ENCODE measurements at places on chromosomes 12 and 14. TPM values are rescaled to one million over a fixed set of nuclear protein-coding genes. Genes with fewer than 3 reads are reported as not detected.
A peak's percentile ranks its signal among the peaks of the same experiment; 100 is the strongest.

PLXNC1 gene
- total RNA-seq: 0.67 TPM

GRCh38 chr14:91891101-91891500 lies 23.8 kb upstream of the TC2N start:
- no peak for DNase-seq
- H3K36me3 ChIP-seq: peaks cover 43% of the 10 kb centered on the region
- H3K27ac ChIP-seq: peak overlapping the region; percentile 93
- no peak overlapping the region for H3K4me3 ChIP-seq
- H3K4me1 ChIP-seq: peaks cover 74% of the 10 kb centered on the region
- no peaks in the 10 kb centered on the region for H3K27me3 ChIP-seq

DNA sequence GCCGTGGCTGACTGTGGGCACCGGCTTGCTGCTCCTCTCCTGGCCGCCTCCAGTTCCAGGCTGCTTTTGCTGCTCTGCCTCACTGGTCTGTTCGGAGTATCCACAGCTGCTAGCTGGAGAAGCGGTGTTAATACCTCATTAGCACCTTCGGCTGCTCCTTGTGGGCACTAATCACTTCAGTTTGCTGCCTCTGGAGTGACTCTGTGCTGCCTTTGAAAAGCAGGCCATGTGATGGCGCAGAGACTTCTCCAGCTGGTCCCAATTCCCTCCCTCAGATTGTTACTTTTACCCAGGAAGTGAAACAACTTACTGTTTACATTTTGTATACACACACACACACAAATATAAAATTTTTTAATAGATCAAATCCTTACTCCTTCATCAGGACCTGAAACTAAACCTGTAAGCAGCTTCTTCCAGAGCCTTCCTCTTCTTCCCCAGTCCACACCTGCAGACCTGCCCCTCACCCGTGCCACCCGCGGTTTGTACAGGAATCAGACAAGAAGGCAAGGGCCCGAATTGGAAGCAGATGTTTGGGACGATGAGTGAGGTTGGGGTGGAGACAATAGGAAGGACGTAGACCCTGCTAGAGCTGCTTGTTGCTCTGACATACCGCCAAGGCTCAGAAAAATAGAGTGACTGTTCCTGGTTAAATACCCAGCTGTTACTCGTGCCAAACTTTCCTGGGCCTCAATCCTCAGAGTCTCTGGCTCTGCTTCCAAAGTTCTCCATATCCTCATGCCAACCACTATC lies 41.5 kb upstream of the LTBP2 start:
- H3K27me3 ChIP-seq: no peaks in the 10 kb centered on the region
- H3K27ac ChIP-seq: no peak overlapping the region
- H3K4me3 ChIP-seq: no peak overlapping the region
- peaks cover 61% of the 10 kb centered on the region for H3K4me1 ChIP-seq
- DNase-seq: no peak

STYK1 gene
- 0.31 TPM for total RNA-seq

GRCh38 chr12:8678661-8679111 lies 16.1 kb upstream of the MFAP5 start:
- H3K4me1 ChIP-seq: peaks cover 45% of the 10 kb centered on the region
- H3K4me3 ChIP-seq: no peak overlapping the region
- no peaks in the 10 kb centered on the region for H3K27me3 ChIP-seq
- no peak for DNase-seq
- H3K27ac ChIP-seq: peak overlapping the region; percentile 59

DNA sequence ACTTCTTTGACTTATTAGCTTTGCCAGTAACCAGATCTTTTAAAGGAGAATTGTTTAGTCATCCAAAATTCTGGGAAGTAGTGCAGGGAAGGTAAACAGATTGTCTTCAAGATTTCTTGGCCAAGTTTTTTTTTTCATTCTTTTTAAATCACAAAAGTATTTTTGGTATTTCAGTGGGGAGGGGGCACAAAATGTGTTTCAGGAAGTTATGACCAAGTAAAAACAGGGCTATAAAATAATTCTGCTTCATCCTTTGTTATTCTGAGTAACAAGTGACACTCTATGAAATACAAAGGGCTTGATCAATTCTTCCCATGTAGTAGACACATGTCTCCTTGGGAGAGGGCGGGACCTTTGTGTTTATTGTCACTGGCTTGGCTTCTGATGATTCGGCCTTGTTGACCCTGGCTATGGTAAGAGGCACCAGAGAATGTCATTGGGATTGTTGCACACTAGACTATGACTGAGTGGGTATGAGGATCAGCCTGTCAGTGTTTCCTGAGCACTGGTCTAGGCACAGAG lies 55.4 kb downstream of the SUSD6 start:
- H3K27ac ChIP-seq: peak overlapping the region; percentile 85
- H3K4me1 ChIP-seq: peaks cover 86% of the 10 kb centered on the region
- H3K27me3 ChIP-seq: no peaks in the 10 kb centered on the region
- peaks cover 2% of the 10 kb centered on the region for H3K36me3 ChIP-seq
- H3K4me3 ChIP-seq: peak overlapping the region; percentile 34

DNA sequence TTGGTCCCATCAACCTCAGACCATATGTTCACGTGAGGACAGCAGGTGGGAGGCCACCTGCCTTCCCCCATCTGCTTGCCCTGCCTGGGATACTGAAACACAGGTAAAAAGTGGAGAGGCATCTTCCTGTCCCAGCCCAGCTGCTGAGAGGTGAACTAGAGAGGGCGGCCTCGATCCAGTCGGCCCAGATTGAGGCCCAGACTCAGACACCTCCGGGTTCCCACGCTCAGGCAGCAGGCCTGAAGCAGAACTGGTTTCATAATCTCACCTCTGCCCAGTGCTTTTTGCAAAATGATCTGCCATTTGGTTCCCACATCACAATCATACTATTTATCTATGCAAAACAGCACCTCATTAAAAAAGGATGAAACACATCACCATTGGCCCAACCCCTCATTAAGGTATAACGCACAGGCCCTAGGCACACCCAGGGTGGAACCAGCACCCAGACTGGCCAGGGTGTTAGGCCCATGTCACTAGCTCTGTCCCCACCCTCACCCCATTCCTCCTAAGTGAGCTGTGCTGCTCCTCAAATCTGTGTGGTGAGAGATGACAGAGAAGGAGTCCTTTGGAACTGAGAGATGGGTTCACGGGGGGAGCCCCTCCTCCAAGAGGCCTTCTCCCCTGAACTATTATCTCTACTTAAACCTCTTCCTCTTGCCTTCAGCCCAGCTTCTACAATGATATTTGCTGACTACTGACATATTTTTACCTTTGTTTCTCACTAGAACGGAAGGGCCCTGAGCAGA lies 81.1 kb downstream of the ZFP36L1 start:
- peaks cover 17% of the 10 kb centered on the region for H3K4me1 ChIP-seq
- H3K36me3 ChIP-seq: no peaks in the 10 kb centered on the region
- no peaks in the 10 kb centered on the region for H3K27me3 ChIP-seq

DNA sequence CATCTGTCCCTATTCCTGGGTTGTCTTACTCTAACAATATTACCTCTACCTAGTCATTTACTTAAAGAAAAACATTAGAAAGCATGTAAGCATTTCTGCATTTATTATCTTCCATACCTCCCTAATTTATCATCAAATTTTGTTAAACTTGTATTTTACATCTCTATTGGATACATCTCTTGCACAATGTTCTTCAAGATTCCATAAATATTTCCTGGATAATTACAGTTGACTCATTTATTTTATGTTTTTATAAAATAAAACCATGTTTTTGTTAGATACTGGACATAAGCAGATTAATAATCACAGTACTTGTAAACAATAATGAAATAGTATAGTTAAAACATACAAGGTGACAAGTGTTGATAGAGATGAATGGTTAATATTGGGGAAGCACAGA lies 209.0 kb downstream of the TMTC3 start:
- no peaks in the 10 kb centered on the region for H3K36me3 ChIP-seq
- H3K4me3 ChIP-seq: no peak overlapping the region
- no peaks in the 10 kb centered on the region for H3K4me1 ChIP-seq
- no peak overlapping the region for H3K27ac ChIP-seq
- H3K27me3 ChIP-seq: no peaks in the 10 kb centered on the region
- DNase-seq: no peak

RPGRIP1 gene
- total RNA-seq: not detected

SLC5A8 gene
- not detected for total RNA-seq

DNA sequence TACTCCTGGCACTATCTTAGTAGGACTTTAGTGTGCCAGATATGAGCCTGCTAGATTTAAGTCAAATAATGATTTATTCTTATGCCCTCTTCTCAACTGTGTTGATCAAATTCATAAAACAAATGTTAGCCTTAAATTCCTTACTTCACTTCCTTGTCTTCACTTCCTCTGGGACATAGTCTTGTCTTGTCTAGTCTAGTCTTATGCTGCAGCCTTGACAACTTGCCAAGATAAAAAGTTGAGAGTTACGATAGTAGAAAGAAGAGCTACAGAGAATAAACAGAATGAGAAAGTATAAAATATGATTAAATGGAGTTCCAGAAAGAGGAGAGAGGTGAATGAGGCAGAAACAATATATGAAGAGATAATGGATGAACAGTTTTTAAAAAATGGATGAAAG lies 378.1 kb downstream of the DAD1 start:
- H3K4me1 ChIP-seq: peaks cover 6% of the 10 kb centered on the region
- no peak overlapping the region for H3K4me3 ChIP-seq
- no peaks in the 10 kb centered on the region for H3K27me3 ChIP-seq
- H3K27ac ChIP-seq: peak overlapping the region; percentile 25
- peaks cover 3% of the 10 kb centered on the region for H3K36me3 ChIP-seq

CD4 gene
- total RNA-seq: 0.72 TPM

GLT8D2 gene
- total RNA-seq: 38.8 TPM

DNA sequence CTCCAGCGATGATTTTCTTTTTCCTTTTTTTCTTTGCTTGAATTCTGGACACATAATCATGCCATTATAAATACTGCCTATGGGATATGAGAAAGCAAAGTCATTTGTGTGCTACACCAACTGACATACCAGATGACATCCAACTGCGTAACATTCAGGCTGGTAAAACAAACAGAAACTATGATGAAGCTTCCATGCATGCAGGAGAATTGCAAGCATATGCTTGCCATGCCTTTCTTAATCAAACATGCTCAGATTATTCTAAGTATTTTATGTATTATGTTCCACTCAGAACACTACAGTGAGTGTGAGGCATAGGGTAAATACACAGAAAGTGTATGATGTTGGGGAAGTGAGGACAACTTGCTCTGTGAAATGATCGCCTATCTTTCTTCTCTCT lies 97.4 kb downstream of the C12orf50 start:
- no peak overlapping the region for H3K27ac ChIP-seq
- H3K27me3 ChIP-seq: no peaks in the 10 kb centered on the region
- no peak for DNase-seq
- H3K4me1 ChIP-seq: peaks cover 37% of the 10 kb centered on the region
- no peak overlapping the region for H3K4me3 ChIP-seq

KCNC2 gene
- total RNA-seq: not detected

DNA sequence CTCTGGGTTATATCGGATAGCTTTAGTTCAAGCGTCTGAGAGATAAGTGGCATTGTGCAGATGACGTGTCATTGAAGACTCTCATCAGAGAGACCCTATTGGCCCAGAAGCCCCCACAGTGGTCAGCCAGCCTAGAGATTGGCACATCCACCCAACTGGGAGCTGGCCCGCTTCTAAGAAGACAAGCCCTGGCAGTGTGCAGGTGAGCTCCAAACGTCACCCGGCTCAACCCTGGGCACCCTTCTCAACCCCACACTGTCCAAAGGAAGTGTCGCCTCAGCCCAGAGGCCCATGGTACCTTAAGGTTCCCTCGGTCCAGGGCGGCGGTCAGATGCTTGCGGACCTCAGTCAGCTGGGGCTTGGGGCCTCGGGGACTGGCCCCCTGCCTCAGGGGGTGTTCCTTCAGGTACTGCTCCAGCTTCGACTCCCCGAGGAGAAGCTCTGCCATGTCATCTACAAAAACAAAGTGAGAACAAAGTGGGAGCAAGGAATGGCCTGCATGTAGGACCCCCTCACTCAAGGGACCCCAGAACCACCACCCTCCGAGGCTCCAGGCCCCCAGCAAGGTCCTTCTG lies 30.3 kb downstream of the TTC7B start:
- H3K27me3 ChIP-seq: no peaks in the 10 kb centered on the region
- peaks cover 15% of the 10 kb centered on the region for H3K36me3 ChIP-seq
- no peak overlapping the region for H3K27ac ChIP-seq
- DNase-seq: peak; percentile 77
- no peak overlapping the region for H3K4me3 ChIP-seq

- no peak overlapping the region for H3K4me3 ChIP-seq
- H3K27ac ChIP-seq: no peak overlapping the region
- H3K4me1 ChIP-seq: peaks cover 3% of the 10 kb centered on the region
- H3K27me3 ChIP-seq: no peaks in the 10 kb centered on the region
Measured at GRCh38 chr12:62516927-62517326, 50.3 kb downstream of the MON2 start.

GRCh38 chr14:68364792-68365192 lies 428.1 kb downstream of the ZFP36L1 start:
- H3K4me1 ChIP-seq: peaks cover 57% of the 10 kb centered on the region
- no peaks in the 10 kb centered on the region for H3K27me3 ChIP-seq
- H3K36me3 ChIP-seq: no peaks in the 10 kb centered on the region
- H3K27ac ChIP-seq: peak overlapping the region; percentile 98
- DNase-seq: no peak

P2RX2 gene
- not detected for total RNA-seq

GRCh38 chr12:124913474-124914391 lies 717 bp downstream of the UBC start:
- DNase-seq: peak; percentile 95
- peak overlapping the region; percentile 100 for H3K27ac ChIP-seq
- H3K27me3 ChIP-seq: no peaks in the 10 kb centered on the region
- peak overlapping the region; percentile 99 for H3K4me3 ChIP-seq
- peaks cover 75% of the 10 kb centered on the region for H3K4me1 ChIP-seq

- peaks cover 31% of the 10 kb centered on the region for H3K4me1 ChIP-seq
- H3K27ac ChIP-seq: no peak overlapping the region
- no peak for DNase-seq
- no peaks in the 10 kb centered on the region for H3K27me3 ChIP-seq
- H3K36me3 ChIP-seq: no peaks in the 10 kb centered on the region
- no peak overlapping the region for H3K4me3 ChIP-seq
Measured at GRCh38 chr14:52806115-52806514, 14.7 kb upstream of the GNPNAT1 start.

CD163L1 gene
- total RNA-seq: 3.8 TPM

DNA sequence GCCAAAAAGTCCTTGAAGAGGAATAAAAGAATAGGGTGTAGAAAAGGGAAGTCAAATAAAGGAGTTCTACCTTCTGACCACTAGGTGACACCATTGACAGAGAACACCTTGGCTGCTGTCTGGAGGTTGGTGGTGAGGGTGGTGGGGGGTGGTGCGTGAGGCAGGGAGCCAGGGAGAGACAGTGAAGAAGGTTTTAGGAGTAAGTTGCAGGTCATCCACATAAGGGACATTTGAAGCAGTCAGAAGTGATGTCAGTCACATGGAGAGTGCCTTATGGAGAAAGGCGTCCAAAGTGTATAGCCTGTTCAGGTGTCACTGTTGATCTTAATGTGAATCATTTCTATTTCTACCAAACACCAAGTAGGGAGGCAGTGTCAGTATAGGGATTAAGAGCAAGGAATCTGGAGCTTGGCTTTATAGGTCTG lies 279.3 kb upstream of the DDHD1 start:
- H3K4me1 ChIP-seq: no peaks in the 10 kb centered on the region
- H3K27me3 ChIP-seq: peaks cover 3% of the 10 kb centered on the region
- H3K36me3 ChIP-seq: peaks cover 1% of the 10 kb centered on the region
- H3K4me3 ChIP-seq: no peak overlapping the region

Measured in chondrocyte (in vitro differentiated cells).